NCI-H524 (cell line): ENCODE measurements at places on chromosomes 6 and 20.
A peak's percentile ranks its signal among the peaks of the same experiment; 100 is the strongest.

DNA sequence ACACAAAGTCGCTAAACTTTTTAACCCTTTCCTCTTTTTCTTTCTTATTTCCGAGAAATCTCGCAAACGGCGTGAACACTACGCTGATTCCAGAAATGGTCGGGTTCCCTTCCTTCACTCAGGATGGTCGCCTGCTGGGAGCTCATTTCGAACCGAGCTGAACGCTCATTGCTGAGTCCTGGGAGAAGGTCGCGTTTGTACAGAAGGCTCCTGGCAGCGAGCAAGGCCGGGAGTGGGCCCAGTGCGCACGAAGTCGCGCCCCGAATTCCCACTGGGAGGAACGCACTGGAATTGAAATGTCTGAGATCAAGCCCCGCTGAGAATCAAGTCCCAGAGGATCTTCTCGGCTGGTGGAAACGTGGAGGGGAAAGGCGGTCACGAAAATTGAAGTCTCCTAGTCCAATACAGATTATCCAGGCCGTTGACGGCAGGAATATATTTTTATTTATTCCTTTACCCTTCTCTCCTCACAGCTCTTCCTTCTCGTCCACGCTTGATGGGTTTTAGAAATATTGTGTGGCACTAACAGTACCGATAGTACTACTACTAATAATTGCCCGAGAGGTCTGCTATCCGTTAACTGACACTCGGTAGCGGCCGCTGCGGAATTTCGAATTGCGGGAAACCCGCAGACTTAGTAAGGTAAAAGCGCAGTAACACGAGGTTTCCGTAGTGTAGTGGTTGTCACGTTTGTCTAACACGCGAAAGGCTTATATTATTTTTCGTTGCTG lies 207.2 kb upstream of the ZNF184 start:
- no peak for DNase-seq

DNA sequence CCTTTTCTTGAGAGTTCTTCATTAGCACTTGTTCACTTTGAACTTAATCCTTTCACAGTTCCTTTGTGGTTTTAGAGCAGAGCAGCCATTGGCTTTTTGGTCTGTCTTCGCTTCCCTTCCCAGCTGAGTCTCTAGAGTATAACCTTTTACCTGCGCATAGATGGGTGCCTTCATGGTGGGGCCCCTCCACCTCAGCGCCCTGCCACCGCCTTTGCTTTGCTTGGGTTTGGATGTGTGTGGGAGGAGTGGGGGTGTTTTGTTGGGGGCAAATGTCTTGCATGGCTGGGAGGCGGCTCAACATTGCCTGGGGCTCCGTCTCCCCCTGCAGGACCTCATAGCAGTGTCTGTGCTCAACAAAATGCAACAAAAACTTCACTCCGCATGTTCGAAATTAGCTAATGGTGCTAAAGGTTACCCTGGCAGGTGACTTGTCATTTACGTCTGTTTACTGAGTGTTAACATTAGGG lies 11.9 kb downstream of the PYGB start:
- DNase-seq, result no peak

- no peak for DNase-seq
Observed at GRCh38 chr20:26209171-26209941, 512.7 kb upstream of the ZNF337 start.

DNA sequence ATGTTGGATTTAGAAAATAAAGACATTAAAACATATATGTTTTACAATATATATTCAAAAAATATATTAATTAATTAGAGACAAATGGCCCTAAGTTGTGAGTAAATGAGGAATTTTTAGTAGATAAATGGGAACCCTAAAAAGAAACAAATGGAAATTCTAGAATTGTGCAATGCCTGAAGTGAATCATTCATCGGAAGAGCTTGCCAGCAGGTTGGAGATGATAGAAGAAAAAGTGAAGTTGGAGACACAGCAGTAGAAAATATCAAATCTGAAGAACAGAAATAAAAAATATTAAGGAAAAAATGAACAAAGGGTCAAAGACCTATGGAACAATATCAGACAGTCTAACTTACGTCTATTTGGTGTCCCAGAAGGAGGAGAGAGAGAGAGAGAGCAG lies 109.4 kb upstream of the NEDD9 start:
- no peak for DNase-seq

GRCh38 chr20:58393299-58393698 lies 4.3 kb downstream of the VAPB start:
- no peak for DNase-seq

DNA sequence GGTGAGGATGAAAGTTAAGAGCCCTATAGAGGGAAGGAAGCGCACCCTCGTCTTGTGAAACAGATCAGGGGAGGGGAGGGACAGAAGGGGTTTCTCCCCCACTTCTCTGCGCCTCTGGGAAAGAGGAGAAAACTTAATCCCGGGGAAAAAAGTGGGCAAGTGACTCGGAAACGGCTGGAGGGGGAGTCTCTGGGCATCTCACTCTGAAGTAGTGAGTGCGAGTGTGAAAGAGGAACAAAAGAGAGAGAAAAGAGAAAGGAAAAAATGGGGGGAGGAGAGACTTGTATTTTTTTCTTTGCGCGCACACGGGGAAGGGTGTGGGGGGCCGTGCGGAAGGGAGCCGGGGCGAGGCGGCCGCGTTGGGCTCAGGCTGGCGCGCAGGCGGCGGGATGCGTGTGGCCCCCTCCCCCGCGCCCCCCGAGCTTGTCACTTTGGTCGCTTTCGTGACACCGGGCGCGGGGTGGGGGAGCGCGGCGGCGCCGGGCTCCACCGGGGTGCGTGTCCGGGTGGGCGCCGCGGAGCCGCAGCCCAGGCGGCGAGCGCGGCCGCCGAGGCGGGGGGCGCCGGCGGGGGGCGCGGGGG lies 454 bp downstream of the L3MBTL3 start:
- no peak for DNase-seq

DNA sequence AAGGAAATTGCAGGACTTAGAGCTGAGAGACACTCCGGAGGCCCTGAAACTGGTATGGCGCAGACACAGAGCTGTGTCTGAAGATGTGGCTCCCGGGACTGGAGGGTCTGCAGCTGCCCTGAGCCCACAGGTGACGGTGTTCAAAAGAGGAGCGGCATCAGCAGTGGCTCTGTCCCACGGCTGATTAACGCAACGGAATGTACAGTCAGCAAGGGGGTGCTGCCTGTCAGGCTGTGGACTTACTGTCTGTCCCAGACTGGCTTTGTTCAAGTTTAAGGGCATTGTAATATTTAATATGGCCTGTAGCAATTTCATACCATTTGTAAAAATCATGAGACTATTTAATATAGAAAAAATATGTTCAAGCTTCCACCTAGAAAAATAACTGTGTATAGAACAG lies 228.0 kb upstream of the TAB2 start:
- no peak for DNase-seq

DNA sequence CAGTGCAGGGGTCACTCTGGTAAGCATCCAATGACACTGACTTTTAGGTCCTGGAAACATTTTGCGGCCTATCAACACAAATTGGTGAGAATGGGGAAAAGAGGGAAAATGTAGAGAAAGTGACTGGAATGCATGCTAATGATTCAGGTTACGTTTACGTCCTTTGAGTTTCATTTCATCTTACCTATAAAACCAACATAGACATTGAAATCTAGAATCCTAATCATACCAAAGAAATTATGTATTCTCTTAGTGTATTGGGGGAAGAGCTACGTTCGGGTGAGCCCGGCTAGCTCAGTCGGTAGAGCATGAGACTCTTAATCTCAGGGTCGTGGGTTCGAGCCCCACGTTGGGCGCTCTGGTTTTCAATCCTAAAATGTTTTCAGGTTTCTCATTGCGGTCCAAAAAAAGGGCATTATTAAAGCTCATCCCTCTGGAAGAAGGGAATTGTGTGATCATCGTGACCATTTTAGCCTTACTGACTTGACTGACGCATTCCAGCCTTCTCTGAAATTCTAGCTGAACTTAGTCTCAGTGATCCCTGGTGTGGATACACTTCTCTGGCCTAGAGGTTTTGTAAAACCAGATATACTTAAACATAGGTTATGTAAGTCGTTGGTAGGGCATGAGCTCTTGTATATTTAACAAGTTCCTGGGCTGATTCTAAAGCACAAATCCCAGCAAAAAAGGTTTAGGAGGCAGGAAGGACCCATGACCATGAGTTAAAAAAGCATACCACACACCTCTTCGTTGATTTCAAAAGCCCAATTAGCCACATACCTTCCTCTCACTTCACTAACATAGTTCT lies 18.3 kb downstream of the HMGN4 start:
- DNase-seq, result peak; percentile 83

DNA sequence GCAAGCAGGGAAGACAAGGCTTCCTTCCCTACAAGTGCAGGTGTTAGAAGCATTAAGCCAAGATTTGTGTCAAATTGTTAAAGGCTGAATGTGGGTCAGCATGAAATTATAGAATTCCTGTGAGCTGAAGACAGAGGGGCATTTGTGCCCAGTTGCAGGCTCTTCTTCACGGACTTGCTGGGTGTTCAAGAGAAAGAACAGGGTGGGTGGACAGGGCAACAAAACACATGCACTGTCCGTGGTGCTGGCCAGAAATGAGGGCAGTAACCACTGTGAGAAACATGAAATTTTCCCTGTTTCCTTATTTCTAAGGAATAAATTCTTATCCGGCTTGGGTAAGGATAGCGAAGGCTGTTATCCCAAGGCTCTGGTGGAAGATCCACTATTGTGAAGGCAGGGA lies 579.5 kb upstream of the HTR1E start:
- DNase-seq, result no peak

GRCh38 chr6:37520926-37521325 lies 21.2 kb upstream of the CCDC167 start:
- peak; percentile 20 for DNase-seq

- DNase-seq, result no peak
Observed at GRCh38 chr20:2144850-2145249, 43.2 kb downstream of the STK35 start.

DNA sequence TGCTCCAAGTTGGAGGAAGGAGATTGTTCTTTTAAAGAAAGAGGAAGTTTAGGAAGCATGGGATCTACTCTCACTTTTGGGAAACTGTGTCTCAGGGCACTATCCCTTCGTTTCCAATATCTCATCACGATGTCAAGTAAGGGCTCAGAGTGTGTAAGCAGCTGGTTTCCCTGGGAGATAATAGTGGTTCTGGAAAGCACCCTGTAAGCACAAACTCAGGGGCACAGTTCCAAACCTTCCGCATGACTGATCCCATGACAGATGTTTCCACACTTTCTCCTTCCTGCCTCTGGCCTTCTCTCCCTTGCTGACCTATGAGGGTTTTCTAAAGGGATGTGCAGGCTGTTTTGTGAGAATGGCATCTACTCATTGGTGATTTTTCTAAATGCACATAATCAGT lies 33.9 kb downstream of the ADTRP start:
- peak; percentile 32 for DNase-seq

- no peak for DNase-seq
Observed at GRCh38 chr6:89707766-89708165, 69.2 kb upstream of the LYRM2 start.

- no peak for DNase-seq
Observed at GRCh38 chr6:170148709-170149470, 142.0 kb downstream of the DLL1 start.

- no peak for DNase-seq
Observed at GRCh38 chr6:73631849-73632248, 21.9 kb downstream of the SLC17A5 start.

GRCh38 chr6:26021001-26021349 lies 58.4 kb downstream of the TRIM38 start:
- peak; percentile 74 for DNase-seq

DNA sequence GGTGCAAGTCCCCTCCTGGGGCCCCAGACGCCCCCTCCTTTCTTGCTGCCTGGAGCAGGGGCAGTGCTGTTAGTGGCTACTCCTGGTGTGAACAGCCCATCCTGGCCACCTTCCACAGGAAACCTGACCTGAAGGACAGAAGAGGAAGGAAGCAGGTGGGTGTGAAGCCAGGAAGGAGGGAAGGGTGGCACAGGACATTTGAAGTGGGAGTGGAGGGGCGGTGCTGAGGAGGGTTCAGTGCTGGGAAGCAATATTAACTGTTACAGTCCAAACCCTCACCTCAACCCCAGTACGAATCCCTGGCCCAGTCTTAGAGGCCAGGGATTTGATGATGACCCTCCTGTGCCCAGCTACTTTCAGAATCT lies 766 bp downstream of the PRICKLE4 start:
- DNase-seq, result no peak

DNA sequence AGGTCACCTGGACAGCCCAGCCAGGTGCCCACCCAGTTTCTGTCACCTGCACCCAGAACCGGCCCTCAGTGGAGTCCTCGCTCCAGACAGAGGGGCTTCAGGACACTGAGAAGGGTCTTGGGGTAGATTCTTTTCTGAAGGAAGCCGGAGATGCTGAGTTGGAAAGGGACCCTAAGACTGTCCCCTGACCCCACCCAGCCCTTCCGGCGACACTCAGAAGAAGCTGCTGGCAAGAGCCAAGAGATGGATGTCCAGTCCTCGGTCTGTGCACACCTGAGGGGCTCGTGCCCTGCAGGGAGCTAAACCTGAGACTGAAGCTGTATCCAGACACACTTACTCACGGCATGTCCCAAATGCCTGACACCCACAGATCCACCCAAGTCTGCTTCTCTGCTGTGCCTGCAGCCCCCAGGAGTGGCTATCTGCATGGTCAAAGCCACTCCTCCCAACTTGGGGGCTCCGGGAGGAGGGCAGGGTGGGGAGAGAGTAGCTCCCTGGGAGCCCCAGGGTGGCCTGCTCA lies 20.2 kb downstream of the NTSR1 start:
- no peak for DNase-seq

GRCh38 chr20:2740702-2741101 lies 48.1 kb downstream of the EBF4 start:
- DNase-seq, result peak; percentile 21

DNA sequence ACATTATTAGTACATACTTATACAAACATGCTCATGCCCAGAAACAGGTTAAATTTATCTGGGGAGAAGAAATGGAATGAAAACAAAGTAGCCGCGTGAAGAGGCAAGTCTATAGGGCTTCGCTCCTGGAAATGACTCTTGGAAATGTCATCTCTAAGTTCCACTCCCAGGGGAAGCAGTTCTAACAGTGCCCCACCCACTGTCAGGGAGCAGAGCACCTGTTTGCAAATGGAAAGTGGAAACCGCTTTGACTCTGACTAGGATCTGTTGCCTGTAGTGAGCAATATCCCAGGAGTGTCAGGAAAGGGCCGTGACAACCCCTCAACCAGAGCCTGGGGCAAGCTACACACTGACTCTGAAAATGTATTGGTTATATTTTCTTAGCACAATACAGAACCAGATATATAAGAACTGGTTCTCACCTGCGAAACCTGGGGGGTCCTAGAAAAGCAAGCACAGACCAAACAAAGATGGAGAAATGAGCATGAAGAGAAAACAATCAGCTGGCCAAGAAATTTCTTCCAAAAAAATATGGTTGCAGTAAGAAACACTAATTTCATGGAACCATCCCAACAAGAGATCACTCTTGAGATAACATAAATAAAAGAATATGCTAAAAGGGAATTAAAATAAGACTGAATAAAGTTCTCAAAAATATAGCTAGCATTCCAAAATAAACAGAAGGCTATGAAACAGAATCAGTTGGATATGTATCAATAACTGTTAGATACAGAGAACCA lies 47.5 kb upstream of the CRISP1 start:
- no peak for DNase-seq

GRCh38 chr20:46967646-46968045 lies 73.0 kb downstream of the EYA2 start:
- DNase-seq, result peak; percentile 72

DNA sequence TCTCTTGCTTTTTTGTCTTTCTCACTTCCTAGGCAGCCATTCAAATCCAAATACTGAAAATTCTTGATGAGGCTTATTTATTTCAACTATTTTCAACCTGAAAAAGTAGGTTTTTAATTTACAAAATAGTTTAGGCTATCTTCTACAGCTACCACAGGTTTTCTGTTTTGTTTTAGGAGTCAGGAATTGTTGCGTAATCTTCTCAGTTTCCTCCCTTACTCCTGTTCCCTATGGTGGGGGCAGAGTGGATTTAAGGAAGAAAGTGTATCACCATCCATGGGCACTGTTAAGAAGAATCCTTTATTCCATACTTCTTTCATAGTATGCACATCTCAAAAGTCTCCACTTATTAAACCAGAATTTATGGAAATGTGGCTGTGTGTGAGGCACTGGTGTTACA lies 182.4 kb downstream of the KHDC1L start:
- DNase-seq, result no peak
